ENCODE measurements at places on chromosomes 2 and 18. TPM values are rescaled to one million over a fixed set of nuclear protein-coding genes. Genes with fewer than 3 reads are reported as not detected.

- no peak for DNase-seq
Measured at GRCh38 chr2:40096360-40096759, 317.3 kb upstream of the THUMPD2 start.

DNA sequence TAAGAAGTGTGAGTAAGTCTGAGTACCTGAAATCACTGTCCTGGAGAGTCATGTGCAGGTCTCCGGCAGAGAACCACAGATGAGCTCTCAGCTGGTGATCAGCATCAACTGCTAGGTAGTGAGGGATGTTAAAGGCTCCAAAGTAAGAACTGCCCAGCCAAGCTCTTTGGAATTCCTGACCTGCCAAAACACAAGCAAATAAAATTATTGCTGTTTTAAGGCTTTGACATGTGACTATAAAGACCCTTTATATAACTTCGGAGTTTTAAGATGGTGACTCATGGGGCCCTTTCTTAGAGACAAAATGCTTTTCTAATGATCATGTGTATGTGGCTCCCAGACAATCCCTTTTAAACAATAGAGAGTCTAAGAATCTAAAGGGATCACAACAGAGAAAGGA, 855.7 kb downstream of the TRIB2 start:
- no peak for DNase-seq

DNA sequence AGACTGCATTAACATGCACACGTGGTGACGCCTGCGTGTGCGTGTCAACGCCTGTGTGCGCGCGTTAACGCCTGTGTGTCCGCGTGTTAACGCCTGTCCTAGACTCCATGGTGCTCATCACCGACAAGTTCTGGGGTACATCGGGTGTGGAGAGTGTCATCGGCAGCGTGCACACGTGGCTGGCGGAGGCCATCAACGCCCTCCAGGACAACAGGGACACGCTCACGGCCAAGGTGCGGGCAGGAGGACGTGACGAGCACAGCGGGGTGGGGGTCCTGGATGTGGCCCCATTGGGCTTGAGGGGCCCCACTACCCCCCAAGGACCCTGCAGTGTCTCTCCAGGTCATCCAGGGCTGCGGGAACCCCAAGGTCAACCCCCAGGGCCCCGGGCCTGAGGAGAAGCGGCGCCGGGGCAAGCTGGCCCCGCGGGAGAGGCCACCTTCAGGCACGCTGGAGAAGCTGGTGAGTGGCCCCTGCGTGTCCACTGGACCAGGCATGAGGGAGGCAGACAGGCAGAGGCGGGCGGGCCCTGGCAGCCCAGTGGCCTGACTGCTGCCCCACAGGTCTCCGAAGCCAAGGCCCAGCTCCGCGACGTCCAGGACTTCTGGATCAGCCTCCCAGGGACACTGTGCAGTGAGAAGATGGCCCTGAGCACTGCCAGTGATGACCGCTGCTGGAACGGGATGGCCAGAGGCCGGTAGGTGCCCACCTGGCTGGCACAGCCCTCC, 29.2 kb downstream of the GPC1 start:
- peak; percentile 2 for DNase-seq

DNA sequence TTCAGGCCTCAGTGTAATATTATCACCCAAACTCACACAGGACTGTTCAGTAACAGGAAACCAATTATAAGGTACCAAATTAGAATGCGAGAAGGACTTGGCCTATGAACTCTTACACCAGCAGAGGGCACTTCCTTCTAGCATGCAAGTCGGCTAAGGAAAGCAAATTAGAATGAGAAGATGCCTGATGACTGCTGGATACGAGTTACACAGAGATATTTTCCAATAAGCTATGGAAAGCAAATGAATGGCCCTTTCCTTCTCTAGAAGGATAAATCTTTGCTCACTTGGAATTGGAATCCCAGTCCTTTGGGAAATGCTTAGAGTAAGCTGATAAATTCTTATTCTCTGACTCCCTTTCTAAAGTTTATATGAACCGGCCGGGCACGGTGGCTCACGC, 109.8 kb downstream of the AP1S3 start:
- DNase-seq = no peak

- no peak for DNase-seq
Measured at GRCh38 chr18:34999756-35000289, 41.4 kb upstream of the MAPRE2 start.

Gene SLC5A7
- polyA plus RNA-seq = 0.07 TPM

- DNase-seq = no peak
Measured at GRCh38 chr2:12417786-12418185, 298.9 kb upstream of the TRIB2 start.
